Right forelimb (tissue), 1 donor: ENCODE measurements at places on chromosomes 5 and 9.

- DNase-seq, result no peak
Observed at GRCh38 chr5:135697251-135697958, 118.6 kb upstream of the CXCL14 start.

GRCh38 chr5:10459080-10460055, 17.7 kb downstream of the ROPN1L start:
- no peak for DNase-seq

DNA sequence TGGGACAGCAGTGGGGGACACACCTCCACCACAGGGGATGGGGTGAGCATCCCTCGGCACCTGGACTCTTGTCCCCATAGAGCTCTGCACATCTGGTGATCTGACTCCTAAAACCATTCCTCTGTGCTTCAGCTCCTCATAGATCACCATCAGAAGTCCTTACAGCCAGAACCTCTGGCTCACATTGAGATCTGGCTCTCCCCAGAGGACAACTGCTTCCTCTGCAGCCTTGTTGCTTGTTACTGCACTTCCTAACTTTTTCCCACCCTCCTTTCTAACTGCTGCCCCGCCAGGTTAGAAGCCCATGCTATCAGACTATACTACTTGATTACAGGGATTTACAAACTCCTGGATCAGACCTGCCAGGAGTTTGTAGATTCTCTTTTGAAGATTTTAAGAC, 64.5 kb downstream of the ARSB start:
- no peak for DNase-seq

DNA sequence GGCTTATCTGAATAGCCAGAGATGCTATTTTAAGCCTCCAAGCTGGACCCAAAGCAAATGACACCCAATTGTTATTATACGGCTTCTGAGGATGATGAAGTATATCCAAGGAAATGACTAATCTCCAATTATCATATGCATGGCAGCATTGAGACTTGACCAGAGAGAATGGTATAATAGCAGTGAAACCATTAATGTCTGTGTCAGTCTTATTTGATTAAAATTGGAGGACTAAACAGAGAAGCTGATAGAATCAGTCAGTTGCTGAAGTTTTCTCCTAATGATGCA, 200.5 kb downstream of the EFNA5 start:
- no peak for DNase-seq

DNA sequence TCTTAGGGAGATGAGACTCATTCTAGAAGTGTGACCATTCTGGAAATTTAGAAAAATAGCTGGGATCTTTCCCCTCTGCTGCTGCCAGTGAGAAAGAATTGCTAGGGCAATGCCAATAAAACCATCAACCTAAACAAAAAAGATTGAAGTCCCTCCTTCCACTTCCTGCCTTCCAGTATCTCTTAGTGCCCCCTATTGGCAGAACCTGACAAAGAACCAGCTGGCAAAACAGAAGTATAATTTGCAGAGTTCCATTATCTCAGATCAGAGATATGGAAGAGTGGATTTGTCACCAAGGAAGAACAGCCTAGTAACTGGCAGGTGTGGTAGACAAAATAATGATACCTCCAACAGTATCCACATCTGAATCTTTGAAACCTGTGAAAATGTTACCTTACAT, 13.8 kb upstream of the PLCXD3 start:
- DNase-seq, result no peak
